ENCODE measurements at places on chromosomes 12 and 14.

DNA sequence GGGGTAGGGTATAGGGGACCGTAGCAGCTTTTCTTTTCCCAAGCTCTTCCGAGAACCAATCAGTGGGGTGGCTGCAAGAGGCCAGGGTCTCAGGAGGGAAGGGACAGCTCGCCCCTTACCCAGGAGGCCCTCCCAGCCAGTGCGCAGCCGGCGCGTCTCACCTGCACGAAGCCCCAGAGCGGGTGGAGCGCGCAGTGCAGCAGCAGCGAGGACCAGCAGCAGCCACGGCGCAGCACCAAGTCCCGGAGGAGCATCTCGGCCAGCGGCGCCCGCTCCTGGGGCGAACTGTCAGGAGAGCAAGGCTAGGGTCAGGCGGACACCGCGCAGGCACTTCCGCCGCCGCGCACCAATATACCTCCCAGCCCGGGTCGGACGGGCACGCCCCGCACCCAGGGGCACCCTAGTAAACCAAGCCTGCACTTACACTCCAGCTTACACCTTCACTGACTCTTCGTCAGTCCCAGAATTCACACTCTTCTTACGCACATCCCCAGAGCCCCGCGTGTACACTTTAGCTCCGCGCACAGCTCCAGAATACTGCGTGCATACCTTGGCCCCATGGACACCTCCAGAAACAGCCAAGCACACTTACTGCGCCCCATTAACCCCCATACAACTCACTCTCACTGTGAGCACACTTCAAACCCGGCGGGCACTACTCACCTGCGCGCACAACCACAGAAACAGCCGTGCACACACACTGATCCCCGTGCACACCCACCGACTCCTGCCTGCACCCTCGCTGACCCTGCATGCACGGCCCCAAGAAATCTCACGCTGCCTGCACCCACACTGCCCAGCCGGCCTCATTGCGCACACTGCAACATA is 606 bp downstream of the PRIMA1 start:
- DNase-seq = no peak

DNA sequence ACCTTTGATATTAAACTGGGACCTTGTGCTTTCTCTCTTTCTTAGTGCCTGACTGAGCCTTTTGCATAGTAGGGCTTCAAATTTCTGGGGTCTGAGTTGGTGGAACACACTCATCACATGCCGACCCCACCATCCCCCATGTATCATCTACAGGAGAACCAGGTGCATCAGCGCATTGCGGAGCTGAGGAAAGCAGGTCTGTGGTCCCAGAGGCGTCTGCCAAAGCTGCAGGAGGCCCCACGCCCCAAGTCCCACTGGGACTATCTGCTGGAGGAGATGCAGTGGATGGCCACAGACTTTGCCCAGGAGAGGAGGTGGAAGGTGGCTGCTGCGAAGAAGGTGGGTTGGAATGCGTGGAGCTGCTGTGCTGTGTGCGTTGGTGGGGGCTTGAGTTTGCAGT is 37.8 kb downstream of the EP400 start:
- no peak for DNase-seq

- DNase-seq = no peak
Measured at GRCh38 chr14:50874757-50875156, 2.9 kb downstream of the ABHD12B start.

DNA sequence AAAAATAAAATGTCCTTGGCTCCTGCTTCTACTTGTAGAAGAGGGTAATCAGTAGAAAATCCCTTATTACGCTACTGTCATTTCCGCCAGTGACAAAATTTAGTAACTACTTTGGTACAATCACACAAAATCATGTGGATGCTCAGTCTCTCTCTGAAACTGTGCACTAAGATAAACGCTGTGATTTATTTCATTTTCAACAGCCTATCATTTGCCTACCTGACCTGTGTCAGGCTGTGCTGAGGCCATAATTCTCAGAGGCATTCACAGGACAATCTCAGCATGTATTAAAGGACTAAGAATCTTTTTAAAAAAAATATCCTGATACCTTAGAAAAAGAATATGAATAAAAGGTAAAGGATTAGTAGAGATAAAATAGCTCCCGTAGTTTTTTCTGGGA is 226.0 kb downstream of the RASSF9 start:
- no peak for DNase-seq

DNA sequence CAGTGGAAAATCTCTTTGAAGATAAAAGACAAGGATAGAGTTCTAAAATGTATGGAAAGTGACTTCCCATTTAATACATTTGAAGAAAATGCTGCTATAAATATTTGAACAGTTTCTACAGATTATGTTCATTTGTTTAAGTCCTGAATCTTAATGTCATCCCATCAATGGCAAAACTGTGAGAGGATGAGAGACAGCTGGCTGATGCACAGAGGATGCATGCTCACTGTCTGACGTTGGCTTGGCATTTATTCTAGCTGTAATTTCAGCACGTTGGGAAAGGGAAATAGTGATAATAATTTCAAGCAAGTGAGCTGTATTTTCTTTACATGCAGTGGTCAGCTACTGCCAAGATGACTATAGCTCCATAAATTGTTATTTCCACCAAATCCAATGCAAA is 40.5 kb downstream of the PPFIA2 start:
- no peak for DNase-seq

DNA sequence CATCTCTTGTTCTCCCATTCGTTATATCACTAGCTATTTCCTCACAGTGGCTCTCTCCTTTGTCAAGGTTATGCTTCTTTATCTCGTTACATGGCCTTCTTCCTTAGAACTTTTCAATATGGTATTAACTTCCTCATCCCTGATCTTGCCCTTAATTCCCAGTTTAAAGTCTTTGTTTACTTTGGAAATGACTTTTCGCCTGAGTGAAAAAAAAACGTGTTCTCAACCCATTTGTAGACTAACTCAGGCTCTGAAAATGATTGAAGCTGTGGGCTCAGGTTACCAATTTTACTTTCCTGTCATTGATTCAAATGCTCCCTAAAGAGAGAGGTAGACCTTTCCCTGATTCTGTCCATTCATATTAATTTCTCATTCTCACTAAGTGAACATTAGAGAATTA is 135.2 kb downstream of the NUBPL start:
- DNase-seq = no peak

GRCh38 chr12:56678852-56679251 is 9.2 kb downstream of the PTGES3 start:
- DNase-seq = no peak

GRCh38 chr12:69274861-69275260 is 35.5 kb downstream of the CPSF6 start:
- peak; percentile 40 for DNase-seq

- DNase-seq = peak; percentile 82
Measured at GRCh38 chr12:48795550-48796455, 6.9 kb upstream of the ADCY6 start.

DNA sequence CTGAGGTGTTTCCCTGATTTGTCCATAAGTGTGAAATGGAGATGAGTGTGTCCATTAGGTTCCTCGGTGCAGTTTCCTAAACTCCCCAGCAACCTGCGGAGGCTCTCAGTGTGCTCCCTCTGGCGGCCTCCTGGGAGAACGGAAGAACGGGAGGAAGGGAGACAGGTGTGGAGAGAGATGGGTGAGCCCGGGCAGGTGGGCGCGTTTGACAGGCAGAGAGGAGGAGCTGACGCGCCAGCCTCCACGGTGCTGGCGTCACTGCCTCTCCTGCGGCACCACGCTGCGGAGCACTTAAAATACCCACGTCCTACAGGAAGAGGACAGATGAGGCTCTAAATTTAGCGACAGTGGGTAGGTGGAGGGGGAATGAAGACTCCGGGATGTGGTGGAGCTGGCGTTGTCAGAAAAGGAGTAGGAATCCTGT is 26.8 kb upstream of the PEX5 start:
- DNase-seq = peak; percentile 21

DNA sequence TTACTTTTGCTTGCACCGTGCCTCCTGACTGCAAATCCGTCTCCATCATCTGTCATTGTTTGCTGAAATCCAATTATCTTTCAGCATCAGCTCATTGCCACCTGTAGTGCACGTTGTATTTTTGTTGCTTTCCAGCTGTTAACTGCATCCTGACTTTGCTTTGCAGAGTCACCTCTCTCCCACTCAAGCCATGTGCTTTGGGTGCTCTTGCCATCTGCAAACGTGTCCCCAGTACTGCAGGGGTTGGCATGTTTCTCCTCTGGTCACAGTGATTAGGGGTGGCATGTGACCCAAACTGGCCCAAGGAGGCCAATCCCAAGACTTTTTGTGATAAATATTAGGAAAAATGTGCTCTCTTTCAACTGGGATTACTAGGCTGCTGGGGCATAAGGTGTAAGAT is 10.5 kb upstream of the TMED2 start:
- DNase-seq = no peak

DNA sequence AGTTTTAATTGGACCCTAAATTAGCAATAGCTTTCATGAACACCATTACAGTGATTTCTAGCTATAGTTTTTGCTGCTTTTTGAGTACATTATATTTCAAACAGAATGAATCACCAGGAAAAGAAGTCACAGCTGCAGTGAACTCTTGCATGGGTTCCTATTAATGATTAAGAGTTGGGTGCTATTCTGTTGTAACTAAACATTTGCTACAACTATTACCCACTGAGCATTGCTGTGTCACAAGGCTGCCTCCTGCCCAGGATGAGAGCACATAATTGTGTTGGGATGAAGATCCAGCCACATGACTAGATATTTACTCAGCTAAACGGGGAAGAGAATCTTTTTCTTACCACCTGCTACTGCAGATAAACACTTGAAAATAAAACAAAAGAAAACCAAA is 152.7 kb downstream of the GXYLT1 start:
- DNase-seq = no peak

GRCh38 chr12:684416-684815 is 21.2 kb upstream of the NINJ2 start:
- DNase-seq = no peak

- DNase-seq = no peak
Measured at GRCh38 chr14:69665631-69666030, 54.2 kb downstream of the SUSD6 start.

DNA sequence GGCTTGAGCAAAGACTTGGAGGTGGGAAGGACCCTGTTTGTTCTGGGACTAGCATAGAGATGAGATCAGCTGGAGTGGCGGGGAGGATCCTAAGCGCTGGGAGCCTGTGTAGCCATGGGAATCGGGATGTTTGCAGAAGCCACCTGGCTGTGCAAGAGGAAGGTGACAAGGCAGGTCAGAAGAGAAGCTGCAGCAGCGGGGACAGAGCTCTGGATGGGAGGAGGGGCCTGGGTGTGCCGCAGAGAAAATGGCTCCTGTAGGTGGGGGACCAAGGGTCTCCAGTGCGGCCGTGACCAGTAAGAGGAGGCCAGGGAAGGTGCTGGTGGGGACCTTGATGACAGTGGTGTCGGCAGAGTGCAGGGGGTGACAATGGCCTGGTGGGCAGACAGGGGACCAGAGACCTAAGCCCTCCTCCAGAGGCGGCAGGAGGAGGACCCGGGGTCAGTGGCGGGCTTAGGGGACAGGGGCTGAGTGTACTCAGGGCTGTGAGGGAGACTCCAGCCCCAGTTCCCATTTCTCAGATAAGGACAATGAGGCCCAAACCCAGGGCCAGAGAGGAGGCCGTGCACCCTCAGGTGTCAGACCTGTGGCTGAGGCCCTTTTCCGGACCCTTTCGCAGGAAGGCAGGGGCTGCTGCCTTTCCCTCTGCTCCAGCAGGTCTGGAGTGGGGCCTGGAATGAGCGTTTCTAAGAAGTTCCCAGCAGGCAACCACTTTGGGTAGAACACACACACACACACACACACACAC is 206.6 kb upstream of the RTL1 start:
- DNase-seq = no peak

GRCh38 chr14:55451950-55452349 is 11.5 kb upstream of the TBPL2 start:
- no peak for DNase-seq

DNA sequence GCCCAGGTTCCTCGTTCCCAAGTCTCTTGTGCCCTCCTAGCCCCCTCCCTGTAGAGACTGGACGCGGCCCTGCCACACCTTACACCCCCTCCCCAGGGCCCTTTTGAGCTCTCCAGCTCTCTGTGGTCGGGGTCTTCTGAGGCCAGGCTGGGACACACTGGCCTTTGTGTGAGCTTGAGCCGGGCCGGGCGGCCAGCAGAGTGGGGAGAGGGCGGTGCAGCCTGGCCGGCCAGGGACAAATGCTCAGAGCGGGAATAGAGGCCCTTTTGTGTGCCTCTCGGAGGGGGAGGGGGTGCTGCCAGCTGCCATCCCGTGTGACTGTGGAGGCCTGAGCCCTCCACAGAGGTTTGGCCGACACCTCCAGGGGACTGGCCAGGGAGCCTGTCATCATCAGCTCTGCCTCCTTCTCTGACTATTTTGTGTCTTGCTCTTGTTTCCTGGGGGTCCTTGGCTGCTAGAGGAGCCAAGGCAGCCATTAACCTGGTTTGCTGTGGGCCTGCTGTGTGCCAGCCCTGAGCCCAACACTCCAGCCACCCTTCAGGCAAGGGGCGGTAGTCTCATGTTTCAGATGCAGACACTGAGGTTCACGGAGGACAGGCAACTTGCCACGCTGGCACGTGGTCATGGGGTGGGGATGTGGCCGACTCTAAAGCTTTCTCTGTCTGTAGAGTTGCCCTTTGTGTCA is 13.6 kb downstream of the FAM222A start:
- no peak for DNase-seq

GRCh38 chr12:120363274-120363855 is 5.6 kb downstream of the MSI1 start:
- DNase-seq = no peak

DNA sequence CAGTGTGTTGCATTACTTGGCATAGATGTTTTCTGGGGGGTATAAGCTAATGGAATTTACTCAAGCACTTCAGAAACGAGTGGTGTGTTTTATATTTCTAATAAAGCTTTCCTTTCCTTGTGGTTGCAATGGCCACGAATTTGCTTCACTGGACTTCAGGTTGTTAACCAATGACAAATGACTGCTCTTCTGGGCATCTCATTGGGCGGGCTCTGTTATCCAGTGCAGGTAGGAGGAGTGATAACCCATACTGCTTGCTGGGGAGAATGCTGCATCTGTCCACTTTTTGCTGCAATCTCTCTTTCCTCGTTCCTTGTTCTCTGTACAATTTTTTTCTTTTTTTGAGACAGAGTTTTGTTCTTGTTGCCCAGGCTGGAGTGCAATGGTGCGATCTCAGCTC is 80.0 kb upstream of the RPH3A start:
- no peak for DNase-seq

DNA sequence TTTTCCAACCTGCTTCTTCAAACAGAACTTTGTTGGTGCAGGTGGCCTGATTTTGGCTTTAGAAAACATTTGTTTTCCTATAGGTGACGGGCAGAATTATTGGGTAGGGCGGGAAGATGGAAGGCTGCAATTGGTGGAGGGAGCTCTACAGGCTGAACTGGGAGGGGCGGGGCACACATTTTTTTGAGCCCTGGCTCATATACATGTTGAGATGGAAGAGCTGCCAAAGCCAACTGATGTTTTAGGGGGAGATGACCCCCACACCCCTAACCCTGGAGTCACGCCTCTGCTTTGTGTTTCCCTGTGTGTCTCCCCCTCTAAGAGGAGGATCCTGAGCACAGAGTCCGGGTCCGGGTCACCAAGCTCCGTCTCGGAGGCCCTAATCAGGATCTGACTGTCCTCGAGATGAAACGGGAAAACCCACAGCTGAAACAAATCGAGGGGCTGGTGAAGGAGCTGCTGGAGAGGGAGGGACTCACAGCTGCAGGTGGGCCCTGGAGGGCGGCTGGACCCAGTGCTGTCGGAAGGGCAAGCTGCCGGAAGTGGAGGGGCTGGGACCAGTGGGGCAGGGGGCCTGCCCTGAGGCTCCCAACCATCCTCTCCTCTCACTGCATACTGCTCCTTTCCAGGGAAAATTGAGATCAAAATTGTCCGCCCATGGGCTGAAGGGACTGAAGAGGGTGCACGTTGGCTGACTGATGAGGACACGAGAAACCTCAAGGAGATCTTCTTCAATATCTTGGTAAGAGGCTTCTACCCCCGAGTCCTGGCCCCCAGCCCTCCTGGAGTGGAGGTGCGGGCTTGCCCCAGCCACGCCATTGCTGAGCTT is 18.6 kb downstream of the AGAP2 start:
- DNase-seq = no peak

Measured in EL (cell line).